ENCODE measurements at places on chromosomes 4 and X. TPM values are rescaled to one million over a fixed set of nuclear protein-coding genes. Genes with fewer than 3 reads are reported as not detected.

The POU4F2 gene
- not detected for polyA plus RNA-seq

The KCNIP4 gene
- 0.97 TPM for polyA plus RNA-seq

The CSN1S1 gene
- not detected for polyA plus RNA-seq

The PLS3 gene
- 76.7 TPM for polyA plus RNA-seq

GRCh38 chrX:132171478-132171877 lies 43.7 kb upstream of the FRMD7 start:
- no peak for DNase-seq

- DNase-seq, result no peak
Measured at GRCh38 chr4:13268165-13268564, 216.0 kb downstream of the RAB28 start.

GRCh38 chr4:67634741-67635140 lies 66.2 kb downstream of the UBA6 start:
- DNase-seq, result no peak

DNA sequence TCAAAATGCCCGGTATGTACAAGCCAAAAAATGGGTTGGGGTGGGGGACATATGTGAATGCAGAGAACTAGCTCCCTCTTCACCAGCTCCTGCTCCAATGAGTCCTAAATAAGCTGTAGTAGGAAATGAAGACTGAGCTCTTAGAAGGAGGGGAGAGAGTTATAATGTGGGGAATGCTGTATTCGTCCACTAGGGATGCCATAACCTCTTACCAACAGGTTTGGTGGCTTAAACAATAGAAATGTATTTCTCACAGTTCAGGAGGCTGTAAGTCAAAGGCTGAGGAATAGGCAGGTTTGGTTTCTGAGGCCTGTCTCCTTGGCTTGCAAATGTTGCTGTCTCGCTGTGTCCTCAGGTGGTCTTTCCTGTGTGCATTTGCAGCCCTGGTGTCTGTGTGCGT lies 4.4 kb upstream of the INPP4B start:
- DNase-seq, result no peak

GRCh38 chr4:105387466-105387865 lies 86.4 kb downstream of the PPA2 start:
- DNase-seq, result no peak

DNA sequence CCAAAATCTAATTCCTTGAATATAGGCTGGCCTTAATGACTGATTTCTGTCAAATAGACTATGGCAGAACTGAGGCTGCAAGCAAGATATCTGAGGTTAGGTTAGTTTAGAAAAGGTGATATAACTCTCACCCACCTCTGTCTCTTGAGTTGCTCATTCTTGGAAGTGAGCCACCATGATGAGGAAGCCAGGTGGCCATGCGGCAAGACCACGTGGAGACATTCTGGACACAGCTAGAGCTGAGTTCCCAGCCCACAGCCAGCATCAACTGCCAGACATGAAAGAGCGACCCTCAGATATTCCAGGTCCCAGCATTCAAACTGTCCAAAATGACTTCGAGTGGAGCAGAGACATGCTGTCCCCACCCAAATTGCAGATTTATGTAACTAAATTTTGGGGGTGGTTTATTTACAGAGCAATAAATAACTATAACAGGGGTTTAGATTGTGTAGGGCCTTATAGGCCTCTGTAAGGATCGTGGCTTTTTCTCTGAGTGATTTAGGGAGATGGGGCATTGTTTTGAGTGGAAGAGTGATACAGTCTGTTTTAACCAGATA lies 33.7 kb downstream of the USP53 start:
- DNase-seq, result no peak

DNA sequence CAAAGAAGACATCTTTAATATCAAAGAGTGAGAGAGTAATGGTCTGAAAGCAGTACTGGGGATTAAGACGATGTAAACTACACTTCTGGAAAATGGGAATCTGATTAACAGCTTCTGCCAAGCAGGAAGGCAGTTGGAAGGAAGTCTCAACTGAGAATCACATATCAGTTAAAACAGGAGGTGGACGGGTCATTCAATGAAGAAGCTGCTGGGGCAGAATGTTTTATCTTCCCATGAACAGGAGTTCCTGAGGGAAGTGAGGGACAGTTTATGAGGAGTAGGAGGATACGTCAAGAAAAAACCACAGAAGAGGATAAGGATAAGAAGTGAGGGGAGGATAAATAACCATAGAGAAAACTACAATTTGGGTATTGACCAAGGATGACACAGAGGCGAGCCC lies 38.7 kb upstream of the MAGEA10 start:
- no peak for DNase-seq

- DNase-seq, result no peak
Measured at GRCh38 chr4:66991521-66991920, 553.8 kb downstream of the CENPC start.

DNA sequence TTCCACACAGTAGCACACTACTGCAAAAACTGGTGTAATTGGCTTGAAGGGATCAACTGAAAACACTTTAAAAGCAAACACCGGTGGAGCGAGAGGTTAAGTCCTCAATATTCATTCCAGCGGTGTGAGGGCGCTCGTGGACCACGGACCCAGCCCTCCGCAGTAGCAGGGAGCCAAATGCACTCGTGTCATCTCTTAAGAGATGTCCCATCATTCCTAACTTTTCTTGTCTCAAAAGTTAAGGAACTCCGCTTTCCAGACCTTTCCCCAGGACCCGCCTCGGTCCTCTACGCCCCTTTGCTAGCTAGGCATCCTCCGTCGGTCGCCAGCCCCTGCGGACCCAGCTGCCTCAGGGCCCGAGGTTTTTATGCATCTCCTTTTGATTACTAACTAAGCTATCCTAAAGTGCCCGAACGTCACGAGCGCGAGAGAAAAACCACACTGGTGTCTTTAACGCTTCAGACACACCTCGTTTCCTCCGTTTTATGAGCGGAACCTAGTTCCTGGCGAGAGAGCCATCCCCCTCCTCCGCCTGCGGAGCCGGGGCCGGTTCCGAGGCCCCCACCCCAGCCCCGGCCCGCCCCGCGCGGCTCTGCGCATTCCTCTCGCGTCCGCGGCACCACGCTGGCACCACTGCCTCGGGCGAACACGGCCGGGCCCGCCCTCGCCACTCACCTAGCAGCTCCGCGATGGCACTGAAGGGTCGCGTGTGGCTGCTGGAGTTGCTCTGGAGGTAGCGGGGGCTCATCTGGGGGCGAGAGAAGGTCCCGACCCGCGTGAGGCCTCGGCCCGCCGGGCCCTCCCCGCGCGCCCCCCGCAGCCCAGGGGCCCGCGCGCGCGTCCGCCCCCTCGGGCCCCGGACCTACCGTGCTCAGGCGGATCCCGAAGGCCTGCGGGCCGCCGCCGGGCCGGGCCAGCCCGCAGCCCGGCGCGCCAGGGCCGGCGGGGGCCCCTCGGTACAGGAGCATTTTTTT lies 723 bp downstream of the MORC4 start:
- DNase-seq, result peak; percentile 29

DNA sequence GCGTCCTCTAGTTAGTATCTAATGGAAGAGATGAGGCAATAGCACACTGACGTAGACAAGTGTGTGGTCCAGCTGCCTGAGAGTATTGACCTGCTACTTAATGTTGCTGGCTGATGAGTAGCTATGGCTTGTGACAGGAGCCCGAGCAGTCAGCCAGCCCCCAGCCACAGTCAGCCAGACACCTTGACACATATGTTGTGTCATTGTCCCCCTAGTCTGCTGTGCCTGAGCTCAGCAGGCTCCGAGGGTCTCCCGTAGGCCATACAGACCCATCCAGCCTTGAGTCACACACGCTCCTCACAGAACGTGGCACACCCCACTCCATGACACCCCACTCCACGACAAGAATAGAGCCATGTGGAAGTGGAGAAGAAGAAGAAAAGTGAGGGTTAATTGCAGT lies 362.1 kb downstream of the UNC5C start:
- DNase-seq, result no peak

DNA sequence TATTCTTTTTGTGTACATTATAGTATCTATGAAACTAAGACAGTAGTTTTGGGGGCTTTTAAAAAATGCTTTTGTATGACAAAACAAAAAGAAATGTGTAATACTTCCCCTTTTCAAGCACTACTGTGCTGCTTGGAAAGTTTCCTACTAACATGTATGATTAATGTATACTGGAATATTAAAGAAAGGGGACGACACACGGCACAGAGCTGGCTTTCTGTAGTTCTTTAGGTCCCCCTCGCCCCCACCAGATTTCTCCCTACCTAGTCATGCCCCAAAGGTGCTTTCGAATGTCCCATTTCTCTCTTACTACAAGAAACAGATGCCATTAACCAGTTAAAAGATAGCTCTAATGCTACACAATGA lies 1.6 kb upstream of the AP1S2 start:
- DNase-seq, result no peak

- DNase-seq, result peak; percentile 20
Measured at GRCh38 chr4:154779362-154779947, 1.6 kb upstream of the RBM46 start.

GRCh38 chr4:126592088-126592487 lies 1040.7 kb upstream of the INTU start:
- DNase-seq, result no peak

DNA sequence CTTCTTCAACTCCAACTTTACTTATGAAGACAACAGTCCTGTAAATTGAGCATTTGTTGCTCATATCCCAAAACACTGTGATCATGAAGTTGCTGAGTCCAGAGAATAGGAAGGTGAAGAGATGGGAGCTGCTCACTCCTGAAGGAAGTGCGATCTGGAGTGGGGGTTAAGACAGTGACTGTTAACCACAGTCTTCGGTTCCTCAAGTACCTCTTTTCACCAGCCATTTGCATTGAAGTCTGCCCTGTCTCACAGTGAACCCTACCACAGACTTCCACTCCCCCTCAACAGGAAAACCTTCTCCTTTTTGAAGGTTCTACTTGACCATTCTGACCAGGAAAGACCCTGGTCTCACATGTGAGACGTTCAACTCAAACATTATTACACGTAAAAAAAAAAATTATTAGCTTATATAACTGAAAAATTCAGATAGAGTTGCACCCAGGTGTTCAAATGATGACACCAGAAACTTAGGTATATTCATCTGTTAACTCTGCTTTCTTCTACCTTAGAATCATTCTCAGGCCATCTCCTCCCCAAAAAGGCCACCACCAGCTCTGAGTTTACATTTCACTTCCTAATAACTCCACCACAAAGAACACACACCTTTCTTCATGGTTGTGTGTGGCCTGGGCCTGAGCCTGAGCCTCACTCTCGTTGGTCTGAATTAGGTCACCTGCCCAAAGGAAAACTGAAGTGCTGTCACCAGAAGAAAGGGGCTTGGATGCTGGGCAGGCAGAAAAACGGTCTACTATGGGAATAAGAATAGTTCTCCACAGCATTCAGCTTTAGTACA lies 199.2 kb downstream of the DCTD start:
- DNase-seq, result no peak

Data from forelimb muscle (tissue), 1 donor.